ENCODE measurements at places on chromosomes 16 and 17.
A peak's percentile ranks its signal among the peaks of the same experiment; 100 is the strongest.

DNA sequence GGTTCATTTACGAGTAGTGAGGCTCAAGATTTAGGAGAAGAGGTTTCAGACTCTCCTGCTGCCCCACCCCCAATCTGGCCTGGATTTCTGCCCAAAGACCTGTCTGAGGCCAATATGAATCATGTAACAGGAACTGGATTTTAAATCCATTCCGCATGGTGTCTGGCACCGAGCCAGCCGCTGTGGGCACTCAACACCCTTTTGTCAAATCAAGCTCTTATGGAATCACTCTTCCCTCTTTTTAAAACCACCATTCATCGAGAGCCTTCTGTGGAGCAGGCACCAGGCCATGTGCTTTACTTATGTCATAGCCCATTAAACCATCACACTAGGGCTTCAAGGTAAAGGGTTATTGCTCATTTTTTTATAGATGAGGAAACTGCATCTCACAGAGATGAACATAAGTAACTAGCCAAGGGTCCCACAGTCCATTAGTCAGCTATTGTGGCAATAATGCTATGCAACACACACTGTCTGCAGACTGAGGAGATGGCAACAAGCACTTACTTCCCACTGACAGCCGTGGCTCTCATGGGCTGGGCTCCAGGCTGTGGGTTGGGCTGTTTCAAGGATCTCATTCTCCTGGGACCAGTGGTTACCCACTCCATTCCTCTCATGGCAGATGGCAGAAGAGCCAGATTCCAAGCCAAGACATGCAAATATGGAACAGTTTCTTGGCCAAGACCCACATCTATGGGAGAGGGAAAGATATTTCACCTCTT is 93.6 kb downstream of the WSCD1 start:
- DNase-seq, result no peak

DNA sequence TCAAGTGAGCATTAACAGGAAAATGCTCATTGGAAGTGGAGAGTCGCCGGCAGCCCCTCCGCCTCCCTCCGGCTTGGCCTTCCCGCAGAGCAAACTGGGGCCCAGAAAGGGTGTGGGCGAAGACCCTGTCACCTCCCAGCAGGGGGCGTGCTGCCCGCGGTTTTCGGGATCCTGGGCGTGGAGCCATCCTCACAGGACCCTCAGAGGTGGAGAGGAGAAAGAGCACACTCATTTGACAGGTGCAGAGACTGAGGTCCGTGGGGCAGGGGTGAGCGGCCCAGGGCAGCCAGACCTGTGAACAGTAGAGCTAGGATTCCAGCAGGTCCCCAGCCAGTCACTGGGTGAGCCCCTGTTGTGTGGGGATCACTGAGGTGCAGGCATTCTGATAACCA is 1002.9 kb downstream of the KCNJ18 start:
- DNase-seq, result no peak

GRCh38 chr16:57084257-57084770 is 8.1 kb upstream of the CPNE2 start:
- DNase-seq, result peak; percentile 85

GRCh38 chr16:27704252-27704651 is 154.3 kb downstream of the KATNIP start:
- no peak for DNase-seq

GRCh38 chr16:84484579-84485254 is 19.7 kb downstream of the MEAK7 start:
- DNase-seq, result peak; percentile 51

DNA sequence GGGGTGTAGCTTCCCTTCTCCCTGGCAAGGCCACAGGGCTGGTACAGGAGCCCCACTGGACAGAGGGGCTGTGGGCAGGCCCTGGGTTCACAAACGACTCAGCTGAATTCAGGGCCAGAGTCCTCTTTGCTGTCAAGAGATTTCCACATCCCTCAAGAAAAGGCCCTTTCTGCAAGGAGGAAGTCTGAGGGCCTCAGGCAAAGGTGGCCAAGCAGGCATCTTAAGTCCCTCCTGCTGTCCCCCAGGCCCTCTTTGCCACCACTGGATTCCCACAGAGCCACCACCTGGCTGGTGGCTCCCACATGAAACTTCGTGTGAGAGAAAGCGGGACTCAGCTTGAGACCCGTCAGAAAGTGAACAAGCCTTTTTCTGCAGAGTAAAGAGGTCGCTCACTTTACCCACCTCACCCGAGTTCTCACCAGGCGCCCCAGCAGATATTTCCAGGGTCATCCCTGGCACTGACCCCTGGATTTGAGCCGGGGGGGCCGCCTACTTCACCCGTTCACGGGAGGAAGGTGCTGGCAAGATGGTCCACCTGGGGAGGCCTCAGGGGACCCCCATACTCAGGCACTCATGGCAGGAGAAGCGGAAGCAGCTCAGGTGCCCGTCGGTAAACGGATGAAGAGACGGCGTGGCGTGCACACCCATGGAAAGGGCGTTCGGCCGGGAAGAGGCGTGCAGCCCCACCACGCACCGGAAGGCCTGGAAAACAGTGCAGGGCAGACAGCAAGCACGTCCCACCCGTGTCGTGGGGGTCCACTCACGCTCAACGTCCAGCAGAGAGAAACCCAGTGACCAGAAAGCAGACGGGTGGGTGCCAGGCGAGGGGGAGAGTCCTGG is 3.6 kb downstream of the RNF166 start:
- DNase-seq, result no peak

DNA sequence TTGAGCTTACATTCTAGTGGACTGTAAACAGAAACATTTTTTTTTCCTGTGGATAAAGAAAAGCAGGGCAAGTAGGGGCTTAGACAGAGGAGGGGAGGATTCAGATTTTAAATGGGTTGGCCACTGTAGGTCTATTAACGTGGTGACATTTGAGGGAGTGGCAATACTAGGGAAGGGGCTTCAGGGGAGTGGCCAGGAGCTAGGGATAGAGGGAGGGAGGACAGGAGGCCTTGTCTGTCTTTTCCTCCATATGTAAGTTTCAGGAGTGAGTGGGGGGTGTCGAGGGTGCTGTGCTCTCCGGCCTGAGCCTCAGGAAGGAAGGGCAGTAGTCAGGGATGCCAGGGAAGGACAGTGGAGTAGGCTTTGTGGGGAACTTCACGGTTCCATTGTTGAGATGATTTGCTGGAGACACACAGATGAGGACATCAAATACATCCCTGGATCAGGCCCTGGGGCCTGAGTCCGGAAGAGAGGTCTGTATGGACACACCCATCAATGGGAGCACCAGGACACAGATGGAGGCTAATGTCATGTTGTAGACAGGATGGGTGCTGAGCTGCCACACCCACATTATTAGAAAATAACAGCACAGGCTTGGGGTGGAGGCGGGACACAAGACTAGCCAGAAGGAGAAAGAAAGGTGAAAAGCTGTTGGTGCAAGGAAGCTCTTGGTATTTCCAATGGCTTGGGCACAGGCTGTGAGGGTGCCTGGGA is 6.5 kb upstream of the HBM start:
- no peak for DNase-seq

GRCh38 chr16:9966569-9967157 is 215.6 kb downstream of the GRIN2A start:
- peak; percentile 6 for DNase-seq

GRCh38 chr16:22109258-22109898 is 17.0 kb downstream of the VWA3A start:
- peak; percentile 21 for DNase-seq

DNA sequence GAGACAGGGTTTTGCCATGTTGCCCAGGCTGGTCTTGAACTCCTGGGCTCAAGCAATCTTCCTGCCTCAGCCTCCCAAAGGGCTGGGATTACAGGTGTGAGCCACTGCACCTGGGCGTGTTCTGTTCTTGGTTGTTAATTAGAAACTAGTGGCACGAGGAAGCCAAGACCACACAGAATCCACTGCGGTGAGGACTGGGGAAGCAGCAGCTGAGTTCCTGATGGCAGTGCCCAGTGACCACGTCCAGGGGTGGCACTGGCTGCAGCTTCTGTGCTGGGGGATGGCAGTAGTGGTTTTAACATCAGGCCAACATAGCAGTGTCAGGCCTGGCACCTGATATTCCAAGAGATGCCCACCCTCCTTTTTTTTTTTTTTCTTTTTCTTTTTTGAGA is 39.7 kb upstream of the NDRG4 start:
- DNase-seq, result no peak

DNA sequence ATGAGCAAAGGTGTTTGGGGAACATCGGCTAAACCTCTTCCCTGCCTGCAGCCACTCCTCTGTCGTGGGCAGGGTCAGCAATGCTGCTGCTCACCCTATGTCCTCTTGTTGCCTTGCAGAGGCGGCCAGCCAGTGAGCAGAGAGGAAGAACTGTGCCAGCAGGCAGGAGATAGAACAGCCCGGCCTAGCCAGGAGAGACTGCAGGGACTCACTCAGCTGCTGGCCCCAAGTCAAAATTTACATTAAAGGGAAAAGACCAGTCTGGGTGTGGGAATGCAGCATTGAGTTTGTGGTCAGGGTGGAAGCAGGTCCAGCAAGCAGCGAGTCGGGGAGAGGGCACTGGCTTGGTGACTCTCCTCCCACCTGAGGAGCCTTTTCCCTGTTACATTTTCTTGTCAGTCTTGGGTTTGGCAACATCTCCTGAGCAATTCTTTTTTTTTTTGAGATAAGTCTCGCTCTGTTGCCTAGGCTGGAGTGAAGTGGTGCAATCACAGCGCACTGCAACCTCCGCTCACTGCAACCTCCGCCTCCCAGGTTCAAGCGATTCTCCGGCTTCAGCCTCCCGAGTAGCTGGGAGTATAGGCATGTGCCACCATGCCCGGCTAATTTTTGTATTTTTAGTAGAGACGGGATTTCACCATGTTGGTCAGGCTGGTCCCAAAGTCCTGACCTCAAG is 22.7 kb downstream of the LIG3 start:
- no peak for DNase-seq

DNA sequence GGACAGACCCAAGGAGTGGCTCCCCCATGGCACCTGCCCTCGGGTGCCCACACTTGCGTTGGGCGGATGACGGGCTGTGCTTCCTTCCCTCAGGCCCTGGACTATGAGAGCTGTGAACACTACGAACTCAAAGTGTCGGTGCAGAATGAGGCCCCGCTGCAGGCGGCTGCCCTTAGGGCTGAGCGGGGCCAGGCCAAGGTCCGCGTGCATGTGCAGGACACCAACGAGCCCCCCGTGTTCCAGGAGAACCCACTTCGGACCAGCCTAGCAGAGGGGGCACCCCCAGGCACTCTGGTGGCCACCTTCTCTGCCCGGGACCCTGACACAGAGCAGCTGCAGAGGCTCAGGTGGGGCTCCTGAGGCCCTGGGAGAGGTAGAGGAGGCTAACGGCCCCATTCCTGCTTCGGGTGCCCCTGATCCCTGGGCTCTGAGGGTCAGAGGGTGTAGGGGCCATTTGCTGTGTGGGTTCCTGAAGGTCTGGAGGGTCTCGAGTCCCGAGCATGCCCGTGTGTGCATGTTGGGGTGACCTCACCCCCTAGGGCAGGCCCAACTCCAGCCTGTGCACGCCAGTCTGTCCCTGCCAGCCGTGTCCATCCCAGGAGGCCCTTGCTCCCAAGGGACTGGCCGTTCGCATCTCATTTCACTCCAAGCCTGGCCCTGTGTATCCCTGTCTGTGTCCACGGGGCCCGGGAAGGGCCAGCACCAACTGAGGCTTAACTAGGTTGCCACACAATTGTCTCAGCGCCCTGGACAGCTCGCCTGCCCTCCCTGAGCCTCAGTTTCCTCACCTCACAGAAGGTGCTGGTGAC is 10.0 kb downstream of the SLC22A31 start:
- DNase-seq, result no peak

DNA sequence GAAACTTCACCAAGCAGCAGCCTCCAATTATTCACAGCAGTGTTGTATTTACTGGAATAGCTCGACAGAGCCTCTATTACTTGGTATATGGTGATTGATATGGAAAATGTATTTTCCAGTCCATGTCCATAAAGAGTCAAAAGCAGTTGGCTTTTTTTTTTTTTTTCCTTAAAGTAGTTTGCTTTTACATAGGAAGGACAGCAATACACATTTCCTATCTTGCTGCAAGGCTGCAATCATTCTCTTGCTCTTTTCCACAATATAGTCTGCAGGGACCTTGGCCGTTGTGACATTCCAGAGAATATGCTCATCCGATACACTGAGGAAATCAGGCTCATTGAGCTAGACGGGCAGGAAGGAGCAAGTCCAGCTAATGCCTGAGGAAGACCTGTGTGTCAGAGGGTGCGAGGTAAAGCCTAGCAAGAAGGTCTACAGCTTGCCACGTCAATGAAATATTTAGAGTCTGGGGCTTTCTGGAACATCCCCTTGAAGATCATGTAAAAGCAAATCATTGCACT is 131.1 kb downstream of the ENGASE start:
- no peak for DNase-seq

DNA sequence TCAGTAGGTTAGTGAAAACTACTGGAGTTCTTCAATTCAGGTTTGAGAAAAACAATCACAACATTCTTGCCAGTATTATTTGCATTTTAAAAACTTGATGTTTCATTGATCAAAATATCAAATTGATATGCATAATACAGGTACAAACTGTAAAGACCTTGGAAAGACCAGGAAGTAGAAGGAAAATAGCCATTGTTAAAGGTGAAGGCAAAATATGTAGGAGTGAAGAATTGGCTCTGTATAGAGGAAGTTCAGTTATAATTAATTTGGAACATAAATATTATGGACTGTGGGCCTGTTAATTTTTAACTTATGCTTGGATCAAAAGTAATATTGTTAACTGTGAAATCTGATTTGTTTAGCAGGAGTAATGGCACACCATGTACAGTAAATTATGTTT is 112.6 kb downstream of the BCAS3 start:
- no peak for DNase-seq

- peak; percentile 91 for DNase-seq
Observed at GRCh38 chr17:75404223-75404730, 1.2 kb downstream of the GRB2 start.

DNA sequence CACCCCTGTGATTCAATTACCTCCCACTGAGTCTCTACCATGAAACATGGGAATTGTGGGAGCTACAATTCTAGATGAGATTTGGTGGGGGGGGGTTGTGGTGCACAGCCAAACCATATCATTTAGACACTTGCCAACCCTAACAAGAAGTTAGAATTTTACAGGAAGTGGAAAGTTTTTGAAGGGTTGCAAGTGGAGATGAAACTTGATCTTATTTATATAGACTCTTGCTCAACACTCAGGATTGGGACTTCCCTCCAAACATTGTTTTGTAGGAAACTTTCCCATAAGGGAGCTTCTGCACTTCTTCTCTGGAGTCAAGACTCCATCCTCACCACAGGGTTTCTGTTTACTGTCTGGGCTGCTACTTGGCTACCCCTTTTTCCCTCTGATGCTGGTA is 266.7 kb upstream of the CDH11 start:
- DNase-seq, result no peak

- DNase-seq, result no peak
Observed at GRCh38 chr16:86880316-86881117, 302.2 kb downstream of the FOXL1 start.

GRCh38 chr16:14564861-14565687 is 65.0 kb downstream of the PARN start:
- no peak for DNase-seq

DNA sequence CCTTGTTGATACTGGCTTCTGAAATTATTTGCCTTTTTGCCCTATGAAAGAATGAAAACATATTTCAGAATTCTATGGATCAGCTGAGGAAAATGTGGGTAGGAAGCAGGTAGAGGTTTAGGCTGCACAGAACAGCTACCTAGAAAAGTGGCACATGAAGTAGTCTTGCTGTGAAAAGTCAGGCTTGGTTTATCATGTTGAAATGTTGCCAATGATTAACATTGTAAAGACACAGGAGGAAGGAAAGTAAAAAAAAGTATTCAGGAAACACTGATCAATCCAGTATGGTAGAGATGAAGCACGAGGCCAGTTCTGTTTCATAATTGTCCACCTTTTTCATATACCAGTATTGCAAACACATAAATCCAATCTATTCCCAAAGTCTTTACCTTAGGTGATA is 29.9 kb downstream of the ABCA6 start:
- DNase-seq, result no peak

GRCh38 chr17:17626151-17626805 is 34.8 kb upstream of the PEMT start:
- DNase-seq, result peak; percentile 63

All from mesendoderm (in vitro differentiated cells).